Activated CD4-positive, alpha-beta T cell treated with anti-CD3 and anti-CD28 coated beads for 36 hours (primary cell): ENCODE measurements at places on chromosomes 12 and 14.
A peak's percentile ranks its signal among the peaks of the same experiment; 100 is the strongest.

GRCh38 chr12:79842630-79843029 lies 92.3 kb downstream of the PPP1R12A start:
- DNase-seq = no peak

DNA sequence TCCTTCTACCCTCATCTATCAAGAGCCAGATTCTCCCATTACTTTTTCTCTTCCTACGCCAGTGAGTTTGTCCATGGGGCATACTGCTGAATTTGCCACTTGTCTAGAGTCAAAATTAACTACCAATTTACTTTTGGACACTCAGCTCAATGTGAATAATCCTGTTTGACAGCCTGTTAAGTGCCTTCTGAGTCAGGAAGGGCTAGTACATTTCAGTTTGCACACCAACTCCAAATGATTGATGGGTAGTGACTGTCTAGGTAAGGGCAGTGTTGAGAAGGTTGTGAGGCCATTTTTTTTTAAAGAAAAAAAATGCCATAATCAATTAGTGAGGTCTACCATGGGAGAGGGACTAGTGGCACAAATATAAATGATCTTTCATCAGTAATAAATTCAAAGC lies 21.8 kb upstream of the TRIM9 start:
- DNase-seq = no peak

DNA sequence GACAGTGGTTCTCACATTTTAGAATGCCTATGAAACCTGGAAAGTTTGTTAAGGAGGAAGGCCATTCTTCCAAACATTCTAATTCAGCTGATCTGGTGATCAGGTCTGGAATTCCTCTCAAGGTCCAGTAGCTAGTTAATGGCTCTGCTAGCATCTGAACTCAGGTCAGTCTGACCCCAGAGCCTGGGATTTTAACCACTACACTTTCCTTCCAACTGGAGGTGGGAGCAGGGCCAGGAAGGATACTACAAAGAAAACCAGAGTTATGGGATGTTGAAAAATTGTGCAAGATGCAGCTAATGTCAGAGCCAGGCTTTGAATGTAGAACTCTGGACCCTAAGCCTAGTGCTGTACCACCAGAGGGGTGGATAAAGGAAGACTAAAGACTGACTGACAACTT lies 73.6 kb upstream of the NID2 start:
- DNase-seq = no peak

- no peak for DNase-seq
These were observed 34.6 kb upstream of the MEG3 start for GRCh38 chr14:100791348-100791735.

DNA sequence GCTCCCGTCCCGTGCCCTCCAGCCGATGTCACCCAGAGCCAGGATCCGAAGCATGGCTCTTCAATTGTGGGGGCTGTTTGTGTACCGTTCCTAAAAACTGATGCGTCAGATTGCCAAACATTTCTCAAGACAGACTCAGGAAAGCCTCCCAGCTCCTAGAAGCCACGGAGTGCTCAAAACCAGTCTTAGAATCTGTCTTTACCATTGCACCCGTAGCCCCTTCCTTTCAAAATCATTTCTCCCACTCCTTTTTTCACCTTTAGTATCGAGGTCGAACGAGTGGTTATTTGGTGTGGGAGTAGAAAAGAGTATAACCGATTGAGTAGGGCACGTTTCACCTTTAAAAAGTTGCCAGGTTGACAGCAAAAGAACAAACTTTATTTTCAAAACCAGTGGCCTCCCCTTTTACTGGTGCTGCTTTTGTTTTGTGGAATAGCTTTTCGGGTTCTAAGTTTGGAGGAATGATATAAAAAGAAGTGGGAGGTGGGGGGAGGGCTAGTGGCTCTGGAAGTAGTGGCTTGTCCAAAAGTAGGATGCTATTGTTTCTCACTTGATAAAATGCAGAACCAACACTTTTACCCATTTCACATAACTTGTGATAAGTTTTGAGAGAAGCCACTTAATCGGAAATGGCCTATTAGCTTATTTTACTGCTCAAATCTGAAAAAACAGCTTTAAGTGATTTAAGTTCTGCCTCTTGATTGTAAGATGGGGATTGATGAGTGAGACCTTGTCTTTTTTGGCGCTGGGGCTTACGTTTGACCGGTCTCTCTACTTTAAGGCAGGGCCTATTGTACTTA lies 803 bp downstream of the STK38L start:
- DNase-seq = no peak

- no peak for DNase-seq
These were observed 481 bp downstream of the REC8 start for GRCh38 chr14:24172261-24172860.

DNA sequence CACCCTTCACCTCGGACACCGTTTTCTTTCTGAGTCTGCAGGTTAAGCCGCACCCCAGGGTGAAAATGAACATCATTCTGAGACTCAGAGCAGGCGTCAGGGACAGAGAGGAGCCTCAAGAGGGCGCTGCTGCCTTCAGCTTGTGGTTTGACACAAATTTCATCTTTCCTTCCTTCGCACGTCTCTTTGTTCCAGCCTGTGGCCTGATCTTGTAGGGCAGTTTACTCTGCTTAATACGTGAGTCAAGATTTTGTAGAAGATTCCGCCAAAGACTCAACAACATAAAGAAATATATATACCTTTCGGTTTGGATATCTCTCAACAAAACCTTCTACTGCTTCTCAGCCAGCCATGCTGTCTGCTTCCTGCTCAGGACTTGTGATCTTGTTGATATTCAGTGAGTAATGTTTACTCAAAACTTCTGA lies 329.3 kb upstream of the OR4E1 start:
- peak; percentile 87 for DNase-seq

- DNase-seq = no peak
These were observed 748 bp downstream of the MAPKAPK5 start for GRCh38 chr12:111842556-111843396.

GRCh38 chr12:105806400-105806770 lies 332.4 kb downstream of the NUAK1 start:
- no peak for DNase-seq

GRCh38 chr14:65476942-65477318 lies 64.4 kb downstream of the FUT8 start:
- no peak for DNase-seq

- no peak for DNase-seq
These were observed 38.0 kb downstream of the TMEM63C start for GRCh38 chr14:77219591-77219990.

DNA sequence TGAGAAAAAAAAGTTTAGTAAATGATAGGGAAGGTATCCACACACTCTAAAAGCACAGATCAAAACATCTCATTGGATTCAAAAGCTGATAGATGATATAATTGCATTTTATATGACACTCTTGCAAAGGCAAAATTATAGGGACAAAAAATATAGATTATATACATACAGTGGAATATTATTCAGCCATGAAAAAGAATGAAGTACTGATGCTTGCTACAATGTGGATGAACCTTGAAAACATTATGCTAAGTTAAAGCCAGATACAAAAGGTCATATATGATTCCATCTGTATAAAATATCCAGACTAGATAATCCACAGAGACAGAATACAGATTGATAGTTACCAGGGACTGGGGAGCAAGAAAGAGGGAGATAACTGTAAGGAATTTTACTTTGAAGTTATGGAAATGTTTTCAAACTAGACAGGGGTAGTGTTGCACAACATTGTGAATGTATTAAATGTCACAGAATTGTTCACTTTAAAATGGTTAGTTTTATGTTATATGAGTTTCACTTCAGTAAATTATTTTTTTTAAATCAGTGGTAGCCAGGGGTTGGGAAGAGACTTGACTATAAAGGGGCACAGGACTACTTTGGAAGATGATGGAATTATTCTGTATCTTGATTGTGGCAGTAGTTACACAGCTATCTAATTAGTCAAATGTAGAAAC lies 41.7 kb upstream of the CDKN3 start:
- no peak for DNase-seq

DNA sequence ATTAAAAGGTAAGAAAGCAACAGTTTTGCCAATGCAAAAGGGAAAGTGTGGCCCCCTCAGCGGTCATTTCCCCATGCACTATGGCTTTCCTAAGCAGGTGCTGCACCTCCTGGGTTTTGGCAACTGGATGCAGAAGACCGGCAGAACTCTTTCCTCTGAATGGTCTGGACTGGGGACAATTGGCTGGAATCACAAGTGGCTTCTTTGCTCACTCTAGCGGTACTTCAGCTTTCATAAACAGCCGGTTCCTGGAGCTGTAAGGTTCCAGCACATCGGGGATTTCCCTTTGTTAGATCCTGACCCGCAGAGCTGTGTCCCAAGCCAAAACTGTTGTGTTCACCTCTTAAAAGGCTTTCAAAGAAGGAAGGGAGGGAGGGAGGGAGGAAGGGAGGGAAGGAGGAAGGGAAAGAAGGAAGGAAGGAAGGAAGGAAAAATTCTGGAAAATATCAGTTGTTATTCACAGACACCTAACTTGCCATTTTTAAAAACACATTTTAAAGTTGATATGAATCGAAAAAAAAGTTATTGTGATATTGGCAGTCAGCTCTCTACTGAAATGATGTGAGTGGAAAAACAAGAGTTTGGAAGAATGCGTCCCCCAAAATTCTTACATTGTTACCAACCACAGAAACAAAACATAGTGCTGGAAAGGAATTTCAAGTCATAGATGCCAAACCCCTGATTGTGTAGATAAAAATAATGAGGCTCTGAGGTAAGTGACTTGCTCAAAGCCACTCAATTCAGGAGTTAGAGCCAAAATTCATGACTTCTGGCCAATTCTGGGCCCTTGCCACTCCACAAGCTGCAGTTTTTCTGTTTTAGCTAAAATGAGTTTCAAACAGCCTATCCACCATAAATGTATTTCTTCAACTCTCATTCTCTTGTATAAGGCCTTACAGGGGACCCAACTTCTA lies 220.6 kb upstream of the HMGA2 start:
- no peak for DNase-seq

DNA sequence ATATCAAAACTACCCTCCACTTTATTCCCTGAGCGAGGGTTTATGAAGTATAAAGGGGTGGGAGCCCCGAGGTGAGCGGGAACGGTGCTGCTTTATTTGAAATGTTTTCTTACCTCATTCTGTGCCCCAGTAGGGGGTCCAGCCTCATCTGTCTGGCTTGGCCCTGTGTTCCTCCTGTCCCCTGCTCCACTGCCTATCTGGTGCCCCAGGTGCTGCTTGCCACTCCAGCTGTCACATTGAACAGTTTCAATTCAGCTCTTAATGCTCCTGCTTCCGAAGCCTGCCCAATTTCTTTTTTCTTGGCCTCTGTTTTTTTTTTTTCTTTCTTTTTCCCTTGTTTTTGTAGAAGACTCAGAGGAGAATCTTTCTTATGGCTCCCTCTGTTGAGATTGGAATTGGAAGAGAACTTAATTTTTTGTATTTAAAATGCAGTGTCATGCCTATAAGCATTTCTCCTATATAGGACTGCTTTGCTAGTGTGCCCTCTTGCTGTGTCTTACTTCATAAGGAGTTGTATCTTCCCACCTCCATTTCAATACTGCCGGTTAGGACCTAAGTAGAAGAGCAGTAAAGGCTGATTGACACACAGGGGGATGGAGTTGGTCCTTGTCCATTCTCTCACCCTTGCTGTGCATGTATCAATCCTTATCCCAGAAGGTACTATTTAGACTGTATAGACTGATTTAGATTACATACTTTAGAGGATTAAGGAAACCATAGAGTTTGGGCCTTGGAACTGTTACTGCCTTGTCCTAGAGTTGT lies 2.3 kb downstream of the ATXN7L3B start:
- peak; percentile 11 for DNase-seq

DNA sequence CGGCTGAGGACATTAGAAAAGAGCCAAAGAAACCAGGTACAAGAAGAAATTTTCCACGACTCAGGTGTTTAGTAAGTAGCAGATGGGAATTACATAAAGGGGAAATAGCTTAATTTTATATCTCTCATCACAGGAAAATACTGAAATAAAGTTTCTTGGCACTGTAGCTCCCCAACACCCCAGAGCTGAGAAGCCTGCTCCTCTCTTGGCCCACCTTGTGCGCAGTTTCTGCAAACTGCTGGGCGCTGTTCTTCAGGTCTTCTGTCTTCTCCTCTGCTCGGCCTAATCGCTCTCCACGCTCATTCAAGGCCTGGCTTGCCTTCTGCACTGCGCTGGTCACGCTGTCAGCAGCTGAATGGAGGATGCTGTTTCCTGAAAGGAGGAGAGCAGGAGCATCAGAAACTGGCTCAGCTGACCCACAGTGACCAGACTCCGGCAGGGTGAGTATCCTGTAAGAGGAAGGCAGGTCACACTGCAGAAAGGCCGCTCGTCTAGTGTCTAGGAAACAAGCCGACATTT lies 184.9 kb upstream of the GZMB start:
- DNase-seq = no peak

DNA sequence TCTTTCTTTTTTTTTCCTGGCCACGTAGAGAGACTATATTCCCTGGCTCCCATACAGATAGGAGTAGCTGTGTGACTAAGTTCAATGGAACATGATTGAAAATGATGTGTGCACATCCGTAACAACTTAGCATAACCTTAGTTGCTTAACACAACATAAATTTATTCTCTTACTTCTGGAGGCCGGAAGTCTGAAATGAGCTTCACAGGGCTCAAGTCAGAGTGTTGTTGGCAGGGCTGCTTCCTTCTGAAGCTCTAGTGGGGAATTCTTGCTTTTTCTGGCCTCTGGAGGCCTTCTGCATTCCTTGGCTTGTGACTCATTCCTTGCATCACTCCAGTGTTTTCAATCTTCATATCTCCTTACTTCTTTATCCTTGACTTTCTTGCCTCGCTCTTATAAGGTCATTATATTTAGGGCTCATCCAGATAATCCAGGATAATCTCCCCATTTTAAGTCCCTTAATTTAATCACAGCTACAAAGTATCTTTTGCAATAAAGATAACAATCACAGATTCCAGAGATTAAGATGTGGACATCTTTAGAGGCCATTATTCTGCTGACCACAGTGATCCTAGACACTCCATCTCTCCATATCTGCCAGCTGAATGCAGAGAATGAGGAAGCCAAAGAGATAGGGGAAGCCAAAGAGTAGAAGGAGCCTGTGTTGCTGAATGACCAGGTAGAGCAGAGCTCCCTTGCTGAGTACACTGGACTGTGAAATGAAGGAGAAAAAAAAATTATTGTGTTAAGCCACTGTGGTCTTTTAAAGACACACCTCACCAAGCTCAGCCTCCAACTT lies 21.0 kb upstream of the SNX6 start:
- DNase-seq = no peak

DNA sequence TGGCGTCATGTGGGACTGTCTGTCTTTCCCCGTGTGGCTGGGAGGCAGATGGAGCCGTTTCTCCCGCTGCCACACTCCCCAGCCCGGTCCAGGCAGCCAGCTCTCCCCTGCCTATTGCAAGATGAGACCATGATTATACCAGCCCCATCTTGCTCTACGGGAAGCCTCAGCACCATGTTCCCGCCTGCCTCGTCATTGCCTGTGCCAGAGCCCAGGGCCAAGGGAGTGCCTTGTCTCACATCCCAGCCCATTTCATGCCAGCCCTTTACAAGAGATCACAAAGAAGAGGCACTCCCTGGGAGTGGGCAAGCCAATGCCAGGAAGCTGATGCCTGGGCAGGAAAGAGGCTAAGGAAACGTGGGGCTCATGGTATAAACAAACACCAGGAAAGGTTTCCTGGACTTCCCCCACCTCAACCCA lies 23.9 kb downstream of the GPR68 start:
- DNase-seq = no peak

DNA sequence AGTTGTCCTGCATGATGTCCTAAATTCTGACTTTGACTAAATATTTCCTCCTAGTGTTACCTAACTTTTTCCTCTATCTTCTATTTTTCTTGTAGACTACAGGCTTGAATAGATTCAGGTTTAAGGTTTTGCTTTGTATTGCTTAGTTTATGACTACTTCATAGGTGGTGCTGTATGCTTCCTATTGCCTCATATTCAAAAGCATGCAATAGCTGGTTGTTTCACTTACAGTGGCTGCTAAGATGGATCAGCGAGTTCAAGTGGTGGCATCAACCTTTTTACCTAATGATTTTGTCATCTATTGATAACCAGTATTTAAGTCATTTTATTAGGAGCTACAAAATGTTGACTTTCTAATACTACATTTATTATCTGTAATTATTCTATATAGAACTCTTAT lies 36.3 kb upstream of the BICD1 start:
- no peak for DNase-seq
